Stimulated activated CD8-positive, alpha-beta memory T cell treated with anti-CD3 and anti-CD28 coated beads, Interleukin-7, amount 100 ng/mL, for 1 hour (primary cell): ENCODE measurements at places on chromosomes 1 and 21.

GRCh38 chr1:59375321-59376220, 78.7 kb downstream of the FGGY start:
- no peak for DNase-seq

DNA sequence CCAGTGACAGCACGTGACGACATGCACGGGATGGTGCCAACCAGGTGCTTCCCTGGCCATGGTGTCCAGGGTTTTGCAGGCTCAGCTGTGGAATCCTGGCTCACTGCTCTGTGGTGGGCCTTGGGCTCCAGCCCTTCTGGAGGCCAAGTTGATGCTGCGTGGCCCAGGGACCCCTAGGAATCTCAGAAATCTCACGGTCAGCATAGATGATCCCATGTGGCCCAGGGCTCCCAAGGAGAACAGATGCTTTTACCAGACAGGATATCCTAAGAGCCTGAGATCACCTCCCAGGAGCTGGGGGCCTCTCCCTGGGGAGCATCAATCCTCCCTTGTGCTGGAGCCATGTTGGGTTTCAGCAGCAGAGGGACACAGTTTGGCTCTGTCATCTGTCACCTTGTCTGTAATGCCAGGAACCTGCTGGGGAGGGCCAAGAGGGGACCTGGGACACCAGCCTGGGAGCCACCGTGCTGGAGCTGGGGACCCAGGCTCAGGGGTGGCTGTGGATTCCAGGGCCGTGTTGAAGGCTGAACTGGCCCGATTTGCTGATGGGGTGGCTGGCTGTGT, 63.9 kb downstream of the TRIM11 start:
- DNase-seq, result no peak

DNA sequence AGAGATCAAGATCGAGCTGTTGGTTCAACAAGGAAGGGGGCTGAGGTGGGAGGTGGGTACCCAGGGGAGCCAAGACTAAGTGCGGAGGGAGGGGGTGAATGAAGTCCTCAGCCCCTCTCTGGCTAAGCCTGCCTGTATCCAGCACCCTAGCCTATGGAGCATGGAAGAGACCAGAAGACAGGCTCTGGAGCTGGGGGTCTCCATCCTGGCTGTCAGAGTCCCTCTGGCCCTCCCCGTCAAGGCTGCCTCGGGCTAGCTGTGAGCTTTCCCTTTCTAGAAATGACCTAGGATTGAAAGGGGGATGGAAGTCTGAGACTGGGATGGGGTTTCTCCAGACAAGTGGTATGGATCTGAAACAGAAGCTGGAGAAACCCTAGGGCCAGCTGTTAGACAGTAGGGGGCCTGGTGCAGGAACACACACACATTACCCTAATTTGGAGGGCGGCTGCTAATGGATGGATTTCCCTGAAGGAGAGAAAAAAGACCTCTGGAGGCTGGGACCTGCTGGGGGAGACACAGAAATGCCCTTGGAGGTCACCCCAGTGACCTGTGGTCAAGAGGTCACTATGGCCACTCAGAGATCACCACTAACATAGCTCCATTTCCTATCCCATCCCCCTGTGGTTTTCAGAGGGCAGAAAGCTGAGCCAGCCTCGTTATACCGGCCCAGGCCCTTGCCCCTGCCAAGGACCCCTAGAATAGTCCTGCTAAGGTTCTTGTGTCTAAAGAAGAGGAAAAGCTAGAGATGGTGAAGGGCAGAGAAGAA, 107.8 kb downstream of the TMEM53 start:
- no peak for DNase-seq

GRCh38 chr1:83942914-83943313, 56.0 kb downstream of the TTLL7 start:
- no peak for DNase-seq

DNA sequence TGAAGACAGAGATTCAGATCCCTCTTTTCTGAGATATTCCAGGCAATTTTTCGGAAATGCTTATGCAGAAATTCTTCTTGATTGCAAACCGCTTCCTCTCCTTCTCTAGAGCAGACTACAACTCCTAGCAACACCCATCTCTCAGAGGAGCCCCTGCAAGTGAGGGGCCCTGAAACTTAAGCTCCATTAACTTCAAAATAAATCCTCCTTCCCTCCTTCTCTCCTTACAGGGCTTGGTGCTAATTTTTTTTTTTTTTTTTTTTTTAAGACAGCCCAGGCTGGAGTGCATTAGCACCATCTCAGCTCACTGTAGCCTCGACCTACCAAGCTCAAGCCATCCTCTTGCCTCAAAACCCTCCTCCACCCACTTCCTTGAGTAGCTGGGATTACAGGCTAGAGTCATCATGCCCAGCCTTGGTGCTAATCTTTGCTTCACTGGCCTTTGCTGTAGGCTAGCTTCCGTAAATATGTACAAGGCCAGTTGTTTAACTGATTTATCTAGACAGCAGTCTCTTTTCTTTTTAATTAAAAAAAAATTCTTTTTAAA, 30.2 kb upstream of the SFPQ start:
- DNase-seq, result no peak

- no peak for DNase-seq
Measured at GRCh38 chr21:15031790-15032357, 32.9 kb downstream of the NRIP1 start.

DNA sequence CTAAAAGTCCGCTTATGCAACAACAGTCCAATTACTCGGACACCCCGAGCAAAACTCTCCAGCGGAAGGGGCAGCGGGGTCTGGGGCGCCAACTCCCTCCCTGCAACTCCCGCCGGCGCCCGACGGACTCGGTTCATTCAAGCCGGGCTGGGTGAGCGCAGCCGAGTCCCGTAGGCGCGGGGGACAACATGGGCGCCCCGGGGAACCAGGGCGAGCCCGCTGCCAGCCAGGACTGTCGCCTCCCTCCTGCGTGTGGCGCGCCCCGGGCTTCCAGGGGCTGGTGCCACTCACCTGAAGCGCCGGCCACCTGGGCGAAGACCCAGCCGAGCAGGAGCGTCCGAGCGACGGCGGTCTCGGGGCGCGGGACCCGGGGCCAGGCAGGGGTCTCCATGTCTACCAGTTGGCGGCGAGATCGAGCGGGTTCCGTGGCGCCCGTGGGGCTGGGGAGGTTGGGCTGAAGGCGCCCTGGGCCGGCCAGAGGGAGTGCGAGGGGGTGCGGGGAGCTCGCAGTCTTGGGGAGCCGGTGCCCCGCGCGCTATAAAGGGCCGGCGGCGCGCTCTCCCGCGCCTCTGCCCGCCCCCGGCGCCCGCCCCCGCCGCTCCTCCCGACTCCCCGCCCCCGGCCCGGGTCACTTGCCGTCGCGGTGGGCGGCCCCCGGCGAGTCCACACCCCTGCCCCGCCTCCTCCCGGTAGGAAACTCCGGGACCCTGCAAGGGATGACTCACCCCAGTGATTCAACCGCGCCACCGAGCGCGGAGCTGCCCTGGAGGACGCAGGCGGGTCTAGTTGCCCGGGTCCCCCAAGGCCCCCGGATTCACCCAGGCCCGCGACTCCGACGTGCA, at the start of gene F3:
Gene F3 (minus strand): TSS at position 514 of the 842 bp plus-strand sequence. CDS start 123 bp downstream, at position 391.
- DNase-seq, result peak; percentile 34

- DNase-seq, result no peak
Measured at GRCh38 chr1:158969166-158969565, 37.8 kb downstream of the PYHIN1 start.

- no peak for DNase-seq
Measured at GRCh38 chr1:101164776-101165175, 72.0 kb upstream of the S1PR1 start.

GRCh38 chr1:40932006-40932405, 47.5 kb upstream of the CTPS1 start:
- no peak for DNase-seq

DNA sequence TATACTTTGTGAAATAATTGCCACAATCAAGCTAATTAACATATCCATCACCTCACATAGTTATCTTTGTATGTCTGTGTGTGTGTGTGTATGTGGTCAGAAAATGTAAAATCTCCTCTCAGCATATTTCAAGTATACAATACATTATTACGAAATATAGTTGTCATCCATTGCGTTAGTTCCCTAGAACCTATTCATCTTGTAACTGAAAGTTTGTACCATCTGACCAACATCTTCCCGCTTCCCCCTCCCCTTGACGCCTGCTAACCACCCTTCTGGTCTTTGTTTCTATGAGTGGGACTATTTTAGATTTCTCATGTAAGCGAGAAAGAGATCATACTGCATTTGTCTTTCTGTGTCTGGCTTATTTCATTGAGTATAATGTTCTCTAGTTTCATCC, 455.3 kb downstream of the KCNT2 start:
- no peak for DNase-seq

DNA sequence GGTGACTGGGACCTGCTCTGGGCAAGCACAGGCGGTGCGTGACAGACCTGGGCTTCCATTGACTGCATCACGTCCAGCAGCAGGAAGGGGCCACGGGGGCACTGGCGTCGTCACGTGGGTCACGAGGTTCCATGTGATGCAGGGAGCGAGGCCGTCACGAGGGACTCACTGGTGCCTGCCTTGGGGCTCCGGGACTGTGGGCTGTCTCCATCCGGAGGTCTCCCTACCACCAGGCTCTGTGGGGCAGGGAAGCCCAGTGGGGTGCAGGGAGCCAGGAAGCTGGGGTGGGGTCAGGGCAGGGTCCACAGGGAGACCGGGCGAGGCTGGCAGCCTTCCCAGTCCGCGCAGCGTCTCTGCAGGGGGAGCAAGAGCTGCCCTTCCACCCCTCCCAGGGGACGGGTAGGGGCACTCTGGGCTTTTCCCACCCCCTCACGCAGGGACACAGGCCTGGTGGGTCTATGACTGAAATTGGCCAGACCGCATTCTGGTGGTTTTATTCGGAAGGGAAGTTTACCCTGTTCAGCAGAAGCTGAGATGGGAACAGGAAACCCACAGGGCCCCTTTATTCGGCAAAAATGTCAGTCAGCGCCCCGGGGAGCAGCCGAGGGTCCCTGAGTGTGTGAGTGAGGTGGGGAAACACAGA, 416 bp upstream of the TNFRSF14 start:
- no peak for DNase-seq

- DNase-seq, result no peak
Measured at GRCh38 chr1:19720973-19721372, 56.3 kb downstream of the HTR6 start.

- no peak for DNase-seq
Measured at GRCh38 chr1:56456435-56457101, 122.8 kb downstream of the PLPP3 start.

GRCh38 chr1:160061369-160062229, 8.4 kb downstream of the KCNJ10 start:
- DNase-seq, result no peak

GRCh38 chr1:26022404-26022779, 817 bp downstream of the EXTL1 start:
- no peak for DNase-seq

DNA sequence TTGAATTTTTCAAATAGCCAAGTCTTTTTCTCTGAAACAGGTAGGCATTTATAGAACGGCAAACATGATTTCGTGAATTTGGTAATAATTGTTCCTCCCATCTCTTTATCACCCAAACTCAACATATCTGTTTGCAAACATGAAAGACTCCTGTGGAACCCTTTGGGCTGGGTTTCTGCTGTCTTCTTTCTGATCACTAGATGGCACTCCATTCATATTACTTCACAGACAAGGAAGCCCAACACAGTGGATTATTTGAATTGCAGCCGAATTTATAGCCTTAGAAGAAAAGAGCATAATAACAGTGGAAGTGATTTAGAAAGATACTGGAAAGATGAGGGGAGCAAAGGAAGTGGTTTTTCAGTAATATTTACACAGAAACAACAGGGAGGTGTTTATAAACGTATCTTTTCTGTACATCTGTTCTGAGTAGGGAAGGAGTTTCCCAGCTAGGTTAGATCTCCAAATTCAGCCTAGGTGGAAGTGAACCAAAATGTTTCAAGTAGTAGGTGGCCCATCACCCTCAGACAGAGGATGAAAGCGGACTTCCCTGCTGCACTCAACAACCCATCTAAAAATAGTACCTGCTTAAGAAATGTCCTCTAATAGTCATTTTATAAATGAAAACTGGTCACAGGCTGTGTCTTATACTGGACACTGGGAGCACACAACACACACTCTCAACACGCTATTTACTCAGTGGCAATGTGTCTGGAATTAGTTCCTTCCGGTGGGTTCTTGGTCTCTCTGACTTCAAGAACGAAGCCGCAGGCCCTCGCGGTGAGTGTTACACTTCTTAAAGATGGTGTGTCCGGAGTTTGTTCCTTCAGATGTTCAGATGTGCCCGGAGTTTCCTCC, 67.6 kb downstream of the MAP3K21 start:
- no peak for DNase-seq

GRCh38 chr1:193794239-193794638, 607.8 kb upstream of the B3GALT2 start:
- DNase-seq, result no peak

DNA sequence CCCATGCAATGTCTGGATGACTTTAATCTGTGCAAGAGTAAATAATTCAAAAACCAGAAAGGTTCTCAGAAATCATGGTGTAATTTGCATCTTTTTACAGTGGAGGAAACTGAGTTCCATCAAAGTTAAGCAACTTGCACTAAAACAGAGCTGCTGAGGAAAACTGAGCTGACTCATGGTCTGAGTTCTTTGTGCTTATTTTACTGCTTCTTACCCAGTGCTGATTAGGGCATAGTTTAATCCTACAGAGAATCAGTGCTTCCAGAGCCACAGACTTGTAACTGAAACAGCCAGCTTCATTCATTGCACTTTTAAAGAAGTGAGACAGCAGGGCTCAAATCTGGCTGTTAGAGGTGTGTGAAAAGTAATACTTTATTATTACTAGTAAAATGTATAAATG, 10.9 kb upstream of the RWDD3 start:
- DNase-seq, result no peak

DNA sequence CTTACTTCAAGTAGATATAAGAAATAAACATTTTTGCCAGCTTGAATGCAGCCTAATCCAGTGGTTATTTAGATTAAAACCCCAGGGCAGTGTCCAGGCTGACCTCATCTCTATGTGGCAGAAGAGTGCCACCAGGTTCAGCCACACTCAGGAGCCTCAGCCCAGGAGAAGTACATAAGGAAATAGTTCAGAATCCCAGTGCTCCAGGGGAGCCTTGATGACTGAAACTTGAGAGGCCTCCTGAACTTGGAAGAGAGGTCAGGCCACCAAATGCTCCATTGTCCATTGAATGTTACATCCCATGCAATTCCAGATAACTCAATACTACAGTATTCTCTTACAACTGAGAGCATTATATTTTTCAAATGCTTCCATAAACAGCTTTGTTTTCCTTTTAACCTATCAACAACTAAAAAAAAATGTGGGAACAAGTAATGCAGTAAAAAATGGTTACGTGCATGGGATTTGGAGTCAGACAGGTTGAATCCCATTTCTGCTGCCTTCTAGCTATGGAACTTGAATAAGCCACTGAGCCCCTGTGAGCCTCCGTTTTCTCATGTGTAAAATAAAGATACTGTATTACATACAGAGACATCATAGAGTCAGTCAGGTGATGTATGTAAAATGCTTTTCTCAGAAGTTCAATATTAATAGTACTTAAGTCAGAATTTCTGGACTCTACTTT, 248.0 kb downstream of the PLPP3 start:
- no peak for DNase-seq

GRCh38 chr21:44455524-44456213, 359 bp downstream of the LRRC3 start:
- DNase-seq, result no peak

GRCh38 chr1:202434059-202434458, 85.6 kb downstream of the PPP1R12B start:
- no peak for DNase-seq
